ENCODE measurements at places on chromosomes 3 and 15.

DNA sequence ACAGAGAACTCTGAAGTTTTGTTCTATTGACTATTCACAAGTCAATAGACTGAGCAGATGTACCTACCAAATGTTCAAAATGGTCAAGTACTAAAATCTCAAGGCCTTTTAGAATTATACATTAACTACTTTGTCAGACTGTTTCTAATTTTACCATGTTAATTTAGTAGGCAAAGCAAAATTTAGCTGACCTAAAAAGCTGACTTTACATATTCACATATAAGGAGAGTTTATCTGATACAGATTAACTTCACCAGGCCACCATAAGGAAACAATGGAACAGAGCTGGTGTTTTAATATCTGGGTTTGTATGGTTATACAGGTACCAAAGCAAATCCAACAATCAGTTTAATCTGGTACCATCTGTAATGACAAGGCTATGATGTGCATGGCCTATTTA is 15.9 kb downstream of the GATM start:
- DNase-seq, result no peak

- no peak for DNase-seq
Measured at GRCh38 chr3:125141596-125142419, 70.7 kb downstream of the SLC12A8 start.

DNA sequence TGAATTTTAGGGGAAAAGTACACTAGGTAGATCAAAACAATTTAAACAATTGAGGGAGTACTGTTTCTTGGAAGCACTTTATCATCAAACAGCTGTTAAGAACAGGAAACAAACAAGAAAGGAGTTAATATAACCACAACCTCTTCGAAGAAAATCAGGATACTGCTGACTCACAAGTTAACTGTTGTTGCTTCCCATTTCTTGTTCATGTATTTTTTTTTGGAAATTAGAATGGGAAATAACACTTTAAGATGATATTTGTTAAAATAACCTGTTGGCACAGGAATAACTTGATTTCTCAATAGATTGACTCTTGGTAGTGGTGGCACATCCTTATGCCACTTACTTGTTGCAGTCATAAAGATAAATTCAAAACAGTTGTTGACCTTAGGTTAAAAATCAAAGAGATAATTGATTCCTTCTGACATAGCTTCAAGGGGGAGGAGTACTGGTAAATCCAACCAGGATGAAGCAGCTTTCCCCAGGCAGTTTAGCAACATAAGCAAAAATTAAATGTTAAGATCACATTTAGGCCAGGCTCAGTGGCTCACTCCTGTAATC is 3.3 kb downstream of the BNIP2 start:
- DNase-seq, result peak; percentile 15

GRCh38 chr3:193333229-193333628 is 45.3 kb downstream of the ATP13A5 start:
- no peak for DNase-seq

DNA sequence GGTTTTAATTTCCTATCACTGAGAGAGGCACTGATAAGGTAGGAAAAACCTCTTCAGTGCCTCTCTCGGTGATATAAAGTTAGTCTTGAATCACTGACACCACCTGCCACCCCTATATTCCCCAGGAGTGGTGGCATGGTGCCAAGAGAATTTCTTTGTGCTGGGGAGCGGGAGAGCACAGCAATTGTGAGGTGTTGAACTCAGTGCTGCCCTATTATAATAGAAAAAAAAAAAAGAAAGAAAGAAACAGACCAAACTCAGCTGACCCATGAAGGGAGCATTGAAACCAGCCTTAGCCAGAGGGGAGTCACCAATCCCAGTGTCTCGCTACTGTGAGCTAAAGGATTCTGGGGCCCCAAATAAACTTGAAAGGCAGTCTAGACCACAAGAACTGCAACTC is 201.4 kb upstream of the STT3B start:
- DNase-seq, result no peak

- DNase-seq, result no peak
Measured at GRCh38 chr3:116899253-116899652, 189.7 kb downstream of the TUSC7 start.

DNA sequence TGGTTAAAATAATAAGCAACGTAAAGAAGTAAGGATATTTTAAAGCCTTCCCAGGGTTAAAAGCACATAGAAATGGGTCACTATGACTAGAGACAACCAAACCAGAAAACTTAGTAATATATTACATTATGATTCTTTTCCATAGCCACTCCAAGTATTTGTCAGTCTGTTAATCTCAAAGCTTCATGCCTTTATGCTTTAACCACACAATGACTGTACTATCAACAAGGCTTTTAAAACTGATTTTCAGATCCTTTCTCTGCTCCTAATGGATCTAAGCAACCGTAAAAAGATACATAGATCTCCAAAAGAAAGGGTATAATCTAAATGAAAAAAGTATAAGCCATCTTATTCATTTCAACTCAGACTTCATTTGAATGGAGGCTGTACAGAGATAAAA is 14.4 kb downstream of the SECISBP2L start:
- no peak for DNase-seq

GRCh38 chr3:37130984-37131859 is 43.2 kb downstream of the LRRFIP2 start:
- DNase-seq, result no peak

DNA sequence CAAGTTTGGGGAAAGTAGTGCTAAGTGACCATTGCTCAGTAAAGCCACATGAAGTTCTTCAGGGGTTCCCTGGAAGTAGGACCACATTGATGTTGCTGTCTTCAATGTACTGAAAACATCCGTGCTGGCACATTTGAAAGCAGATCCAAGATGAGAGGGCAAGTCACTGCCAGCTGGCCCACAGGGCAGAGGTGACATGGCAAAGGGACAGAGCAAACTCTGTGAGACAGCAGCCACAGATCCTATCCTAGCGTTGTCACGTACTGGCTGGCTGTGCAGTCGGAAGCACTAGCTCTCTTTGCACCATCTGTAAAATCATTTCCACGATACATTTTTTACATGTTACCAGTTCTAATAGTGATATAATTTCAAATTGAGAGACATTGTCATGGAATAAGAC is 13.8 kb downstream of the MUC13 start:
- no peak for DNase-seq

- DNase-seq, result no peak
Measured at GRCh38 chr3:178318340-178318739, 217.9 kb upstream of the KCNMB2 start.

All from fibroblast of skin of left biceps (primary cell).